ENCODE measurements at places on chromosomes 2 and 18. TPM values are rescaled to one million over a fixed set of nuclear protein-coding genes. Genes with fewer than 3 reads are reported as not detected.

- no peak for DNase-seq
Observed at GRCh38 chr2:10901160-10901939, 10.4 kb upstream of the KCNF1 start.

DNA sequence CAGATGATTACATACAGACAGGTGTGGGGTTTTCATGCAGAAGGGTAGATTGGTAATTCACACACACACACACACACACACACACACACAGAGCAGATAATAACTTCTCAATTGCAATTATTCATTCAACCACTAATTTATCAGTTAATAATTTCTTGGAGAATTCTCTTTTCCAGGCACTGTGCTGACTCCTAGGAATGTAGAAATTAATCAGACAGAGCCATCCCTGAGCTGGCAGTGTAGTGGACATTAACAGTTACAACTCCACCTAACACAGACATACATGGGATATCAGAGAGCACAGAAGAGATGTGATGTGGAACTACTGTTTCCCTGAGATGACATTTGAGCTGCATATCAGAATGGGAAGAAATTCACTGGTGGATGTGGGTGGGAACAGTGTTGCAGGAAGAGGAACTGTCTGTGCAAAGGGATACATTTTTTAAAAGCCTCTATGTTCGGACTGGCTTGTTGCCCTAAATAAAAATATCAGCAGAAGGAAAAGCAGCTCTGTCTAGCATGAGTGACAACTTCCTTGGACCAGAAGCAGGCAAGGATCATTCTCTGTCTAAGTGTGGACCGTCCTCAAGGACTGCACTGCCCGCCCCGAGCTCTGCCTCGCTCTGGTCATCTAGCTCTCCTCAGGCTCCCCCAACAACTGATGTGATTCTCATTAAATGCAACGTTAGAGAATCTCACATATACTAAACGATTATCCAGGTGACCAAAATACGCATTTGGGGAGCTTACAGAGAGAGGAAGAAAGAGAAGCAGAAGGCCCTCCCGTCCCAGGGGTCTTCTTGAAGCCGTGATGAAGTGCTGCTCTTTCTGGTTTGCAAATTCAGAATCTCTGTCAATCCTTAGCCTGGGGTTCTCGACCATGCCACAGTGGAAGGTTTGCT, 173.4 kb upstream of the TRIB2 start:
- DNase-seq: no peak

Gene AQP12A
- not detected for total RNA-seq

DNA sequence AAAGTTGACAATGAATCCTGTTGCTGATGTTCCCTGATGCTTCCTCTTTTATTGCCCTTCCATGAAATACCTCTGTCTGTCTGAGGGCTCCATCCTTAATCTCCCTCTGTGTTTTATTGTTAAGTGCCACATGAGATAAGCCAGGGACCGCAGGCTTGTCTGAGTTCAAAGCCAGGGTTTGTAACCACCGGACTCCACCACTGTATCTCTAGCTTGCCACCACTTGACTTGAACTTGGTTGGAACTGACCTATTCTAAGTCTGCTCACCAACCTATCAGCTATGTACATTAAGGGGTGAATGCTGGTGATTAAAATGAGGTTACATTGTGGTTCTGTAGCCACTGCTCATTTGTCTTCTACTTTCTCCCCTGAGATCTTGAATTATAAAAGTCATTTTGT, 328.5 kb upstream of the ZEB2 start:
- no peak for DNase-seq

DNA sequence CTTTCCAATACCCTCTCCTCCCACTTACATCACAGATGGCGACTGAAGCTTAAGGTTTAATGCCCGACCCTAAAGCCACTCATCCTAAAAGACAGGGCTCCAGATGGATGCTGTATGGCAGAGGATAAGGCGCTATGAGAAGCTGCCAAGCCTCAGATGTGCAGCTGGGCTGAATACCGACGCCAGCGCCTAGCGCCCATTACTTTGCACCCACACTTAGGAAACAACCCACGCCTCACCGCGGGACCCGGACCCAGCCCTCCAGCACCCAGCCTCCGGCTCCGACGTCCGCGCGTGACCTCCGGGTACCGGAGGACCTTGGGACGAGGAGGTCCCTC, 335 bp downstream of the TRAK2 start:
- DNase-seq: no peak

DNA sequence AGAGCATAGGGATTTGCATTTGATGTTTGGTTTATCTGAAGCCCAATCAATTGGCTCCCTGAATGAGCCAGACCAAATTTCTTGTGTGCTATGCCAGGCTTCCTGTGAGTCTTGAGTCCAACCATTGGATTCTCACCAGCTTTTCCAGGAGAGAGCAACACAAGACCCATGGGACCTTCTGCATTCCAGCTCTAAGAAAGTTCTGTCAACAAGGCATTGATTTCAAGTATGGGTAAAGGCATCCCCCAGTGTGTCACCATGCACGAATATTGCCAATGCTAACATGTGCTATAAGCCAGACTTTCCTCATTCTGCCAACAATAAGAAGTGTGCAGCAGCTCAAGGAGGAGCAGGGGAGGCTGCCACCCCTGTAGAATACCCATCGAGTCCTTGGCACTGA, 266.6 kb downstream of the ETAA1 start:
- DNase-seq: no peak

- DNase-seq: no peak
Observed at GRCh38 chr18:13465124-13465446, 246.5 kb downstream of the LDLRAD4 start.

- no peak for DNase-seq
Observed at GRCh38 chr2:15826273-15826717, 114.1 kb upstream of the MYCN start.

- no peak for DNase-seq
Observed at GRCh38 chr2:66030553-66030952, 404.4 kb upstream of the MEIS1 start.

Gene GCA
- total RNA-seq: not detected

Gene VWA3B
- not detected for total RNA-seq

Gene SIX3
- not detected for total RNA-seq

Gene CTNNA2
- not detected for total RNA-seq

Gene SYT4
- not detected for total RNA-seq

DNA sequence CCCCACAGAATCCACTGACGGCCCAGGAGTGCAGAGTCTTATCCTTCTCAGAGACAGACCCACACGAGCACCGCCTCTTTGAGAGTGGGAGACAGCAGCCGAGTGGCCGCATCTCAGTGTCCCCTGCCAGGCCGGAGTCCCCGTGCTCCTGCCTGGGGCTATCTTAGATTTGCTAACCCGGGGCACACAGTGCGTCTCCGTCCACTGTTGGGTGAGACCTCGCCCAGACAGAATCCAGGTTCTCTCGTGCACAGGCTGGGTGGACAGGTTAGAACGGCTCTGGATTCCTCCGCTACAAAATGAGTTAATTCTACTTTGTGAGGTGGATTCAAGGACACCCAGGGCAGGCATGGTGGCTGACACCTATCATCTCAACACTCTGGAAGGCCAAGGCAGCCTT, 88.3 kb downstream of the ZNF516 start:
- no peak for DNase-seq

- peak; percentile 95 for DNase-seq
Observed at GRCh38 chr18:54220406-54220805, 4.1 kb downstream of the MBD2 start.

DNA sequence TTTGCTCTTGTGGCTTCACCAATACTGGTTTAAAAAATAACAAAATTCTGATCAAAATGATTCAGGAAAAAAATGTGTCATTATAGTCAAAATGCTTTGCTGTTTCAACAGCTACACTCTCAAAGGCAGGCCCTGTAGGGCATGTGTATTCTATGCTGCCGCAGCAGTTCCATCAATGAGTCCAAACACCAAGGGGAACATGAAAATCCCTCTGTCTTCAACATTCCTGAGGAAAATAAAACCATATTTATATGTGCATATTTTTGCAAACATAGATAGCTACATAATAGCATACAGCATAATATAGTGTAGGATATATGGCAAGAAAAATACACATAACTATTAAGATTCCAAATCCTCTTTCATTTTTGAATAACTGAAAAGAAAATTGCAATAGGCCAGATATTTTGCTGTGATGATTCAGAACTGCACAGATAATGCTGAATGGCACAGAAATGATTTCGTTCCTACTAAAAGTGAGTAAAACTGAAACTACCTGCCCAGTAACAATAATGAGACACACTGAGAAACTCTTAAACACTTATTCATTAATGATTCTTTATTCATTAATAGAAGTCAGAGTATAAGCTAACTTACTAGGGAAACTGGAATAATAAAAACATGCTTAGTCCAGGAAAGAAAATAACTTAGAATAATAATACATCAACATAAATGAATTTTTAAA, 343.8 kb downstream of the SUCLG1 start:
- no peak for DNase-seq

GRCh38 chr2:168699844-168700417, 102.5 kb upstream of the NOSTRIN start:
- DNase-seq: no peak

DNA sequence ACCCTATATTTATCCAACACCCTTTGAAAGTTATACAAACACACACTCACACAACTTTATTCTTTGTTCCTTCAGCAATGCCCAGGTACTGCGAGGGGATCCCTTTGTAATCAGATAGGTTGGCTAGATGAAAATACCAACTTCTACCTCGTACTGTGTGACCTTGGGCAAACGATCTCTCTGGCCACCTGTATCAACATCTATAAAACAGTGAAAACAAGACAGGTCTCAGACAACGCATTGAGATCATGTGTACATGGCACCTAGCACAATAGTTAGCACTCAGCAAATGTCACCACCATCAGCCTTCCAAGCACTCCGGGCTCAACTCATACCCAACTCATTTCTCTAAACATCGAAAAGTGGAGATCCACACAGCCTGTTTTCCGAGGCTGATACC, 118.4 kb upstream of the PPP1CB start:
- no peak for DNase-seq

GRCh38 chr18:67092141-67092540, 424.4 kb downstream of the DSEL start:
- no peak for DNase-seq

Gene SLC30A3
- 0.19 TPM for total RNA-seq

GRCh38 chr18:32803568-32803967, 30.7 kb upstream of the KLHL14 start:
- DNase-seq: peak; percentile 91

GRCh38 chr18:35756506-35757117, 175.1 kb downstream of the GALNT1 start:
- DNase-seq: peak; percentile 93

Gene NABP1
- total RNA-seq: 52.4 TPM

DNA sequence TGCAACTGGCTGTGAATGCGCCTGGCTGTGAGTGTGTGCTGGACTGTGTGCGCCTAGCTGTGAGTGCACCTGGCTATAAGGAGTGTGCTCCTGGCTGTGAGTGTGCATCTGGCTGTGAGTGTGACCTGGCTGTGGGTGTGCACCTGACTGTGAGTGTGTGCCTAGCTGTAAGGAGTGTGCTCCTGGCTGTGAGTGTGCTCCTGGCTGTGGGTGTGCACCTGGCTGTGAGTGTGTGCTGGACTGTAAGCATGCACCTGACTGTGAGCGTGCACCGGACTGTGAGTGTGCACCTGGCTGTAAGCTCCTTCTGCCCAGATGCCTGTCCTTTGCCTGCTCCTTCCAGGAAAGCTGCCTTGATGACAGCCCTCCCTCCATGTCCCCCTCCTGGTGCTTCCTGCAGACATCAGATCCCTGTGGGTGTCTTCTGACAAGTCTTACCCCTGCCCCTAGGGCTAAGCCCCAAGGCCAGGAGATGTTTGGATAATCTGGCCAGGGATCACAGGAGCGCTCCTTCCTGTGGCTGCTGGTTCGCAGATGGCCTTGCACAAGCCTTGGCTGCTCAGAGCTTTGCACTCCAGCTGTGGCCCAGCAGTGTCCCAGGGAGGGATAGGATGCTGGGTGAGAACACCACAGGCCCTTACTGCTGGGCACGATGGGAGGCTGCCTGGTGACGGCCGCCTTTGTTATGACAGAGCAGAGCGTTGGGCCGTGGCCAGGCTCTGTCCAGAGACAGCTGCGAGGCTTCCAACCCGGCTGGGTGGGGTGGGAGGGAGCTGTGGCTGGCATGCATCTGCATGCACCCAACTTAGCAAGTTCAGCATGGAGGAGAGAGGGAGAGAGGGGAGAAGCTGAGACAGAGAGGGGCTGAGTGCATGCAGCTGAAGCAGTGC, 89.9 kb downstream of the GLI2 start:
- no peak for DNase-seq

GRCh38 chr18:56517196-56517595, 121.2 kb downstream of the TXNL1 start:
- DNase-seq: no peak

- no peak for DNase-seq
Observed at GRCh38 chr2:218344090-218344754, 12.4 kb upstream of the CATIP start.

DNA sequence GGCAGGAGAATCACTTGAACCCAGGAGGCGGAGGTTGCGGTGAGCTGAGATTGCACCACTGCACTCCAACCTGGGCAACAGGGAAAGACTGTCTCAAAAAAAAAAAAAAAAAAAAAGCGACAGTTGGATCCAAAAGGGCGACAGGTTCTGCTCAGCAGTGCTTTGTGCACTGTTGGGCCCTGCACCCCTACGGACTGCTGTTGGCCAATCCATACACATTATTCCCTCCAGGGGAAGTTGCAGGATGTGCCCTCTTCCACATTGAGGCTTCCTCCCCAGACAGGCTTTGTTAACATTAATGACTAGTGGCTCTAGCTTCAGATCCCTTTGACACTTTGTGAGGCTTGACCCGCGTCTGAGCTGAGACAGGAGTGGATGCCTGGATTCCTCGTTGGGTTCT, 9.4 kb downstream of the NT5DC4 start:
- DNase-seq: no peak

Gene BCL2L11
- 29.7 TPM for total RNA-seq

Gene GPR55
- total RNA-seq: 2.9 TPM

- no peak for DNase-seq
Observed at GRCh38 chr2:120930864-120931263, 195.2 kb downstream of the GLI2 start.

GRCh38 chr2:144703852-144704708, 184.2 kb upstream of the ZEB2 start:
- peak; percentile 98 for DNase-seq

DNA sequence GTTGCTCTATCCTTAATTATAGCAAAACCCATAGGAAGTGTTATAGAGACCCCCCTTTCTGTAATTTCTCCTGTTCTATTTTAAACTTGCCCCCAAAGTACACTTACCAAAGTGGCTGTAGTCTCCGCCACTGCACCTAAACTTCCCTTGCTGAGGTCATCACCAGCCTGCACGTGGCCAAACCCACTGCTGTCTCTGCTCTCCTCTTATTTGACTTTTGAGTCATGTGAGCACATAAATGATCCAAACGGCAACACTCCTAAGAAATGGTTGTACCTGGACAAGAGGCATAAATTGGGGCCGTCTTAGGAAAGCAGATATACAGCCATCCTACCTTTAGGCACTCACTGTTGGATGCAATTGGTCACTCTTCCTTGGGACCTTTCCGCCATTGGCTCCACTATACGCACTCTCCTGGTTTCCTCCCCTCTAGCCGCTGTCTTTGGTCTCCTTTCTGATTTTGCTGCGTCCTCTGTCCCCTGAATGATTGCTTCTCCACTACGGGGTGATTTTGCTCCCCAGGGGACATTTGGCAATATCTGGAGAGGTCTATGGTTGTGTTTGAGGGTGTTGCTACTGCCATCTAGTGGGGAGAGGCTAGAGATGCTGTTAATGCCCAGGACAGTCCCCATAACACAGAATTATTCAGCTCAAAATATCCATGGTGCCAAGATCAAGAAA, 19.2 kb upstream of the IL36G start:
- DNase-seq: peak; percentile 82

- no peak for DNase-seq
Observed at GRCh38 chr2:72423756-72424155, 276.1 kb upstream of the CYP26B1 start.

All from Karpas-422 (cell line).